ENCODE measurements at places on chromosomes 1 and 21. TPM values are rescaled to one million over a fixed set of nuclear protein-coding genes. Genes with fewer than 3 reads are reported as not detected.

Gene ERICH3
- not detected for total RNA-seq

Gene FCER1G
- total RNA-seq = not detected

Gene F13B
- not detected for total RNA-seq

Gene KCNJ6
- 2.7 TPM for total RNA-seq

Gene RGS8
- not detected for total RNA-seq

Gene CRYBG2
- 1.7 TPM for total RNA-seq

Gene PRDM16
- total RNA-seq = 0.21 TPM

Gene TAGLN2
- total RNA-seq = 1,056 TPM

Gene CLEC20A
- not detected for total RNA-seq

Gene JAM2
- not detected for total RNA-seq

Gene HSF2BP
- total RNA-seq = 1.7 TPM

Gene OR2G6
- not detected for total RNA-seq

Gene HTR1D
- total RNA-seq = 14.7 TPM

Gene MYOM3
- total RNA-seq = 7.2 TPM

Gene NUAK2
- total RNA-seq = 35.3 TPM

Gene IL23R
- total RNA-seq = not detected

Gene TMEM51
- 43.6 TPM for total RNA-seq

Gene OBSCN
- total RNA-seq = 5.8 TPM

Gene CTSE
- not detected for total RNA-seq

Gene UBE2G2
- 37.6 TPM for total RNA-seq

Gene SPATC1L
- total RNA-seq = not detected

Gene ILDR2
- 0.08 TPM for total RNA-seq

Gene PLEKHA6
- total RNA-seq = 23.1 TPM

Gene KLHL20
- total RNA-seq = 12.4 TPM

Gene CD1B
- not detected for total RNA-seq

Gene GIPC2
- total RNA-seq = not detected

Gene FCGR3B
- total RNA-seq = not detected

Gene LMO4
- total RNA-seq = 17.1 TPM

Gene SERTAD4
- 1.4 TPM for total RNA-seq

Gene C1orf141
- not detected for total RNA-seq

Gene SSU72
- 106 TPM for total RNA-seq

Gene ADCY10
- 0.17 TPM for total RNA-seq

Gene NUDT17
- total RNA-seq = 6.5 TPM

Gene EPS15
- 12.0 TPM for total RNA-seq

Gene RHD
- not detected for total RNA-seq

Gene CD84
- not detected for total RNA-seq

Gene SORT1
- total RNA-seq = 4.4 TPM

Gene NR1I3
- total RNA-seq = not detected

Gene LIPI
- total RNA-seq = not detected

Gene CFAP74
- not detected for total RNA-seq

Gene LGR6
- 0.40 TPM for total RNA-seq

Gene DMBX1
- total RNA-seq = 1.1 TPM

Gene LRRC39
- total RNA-seq = 0.15 TPM

Gene PIK3R3
- 0.89 TPM for total RNA-seq

Measured in A549 treated with DMSO at 1 μM for 4 hours (cell line).